ENCODE measurements at places on chromosomes 12 and 14.

DNA sequence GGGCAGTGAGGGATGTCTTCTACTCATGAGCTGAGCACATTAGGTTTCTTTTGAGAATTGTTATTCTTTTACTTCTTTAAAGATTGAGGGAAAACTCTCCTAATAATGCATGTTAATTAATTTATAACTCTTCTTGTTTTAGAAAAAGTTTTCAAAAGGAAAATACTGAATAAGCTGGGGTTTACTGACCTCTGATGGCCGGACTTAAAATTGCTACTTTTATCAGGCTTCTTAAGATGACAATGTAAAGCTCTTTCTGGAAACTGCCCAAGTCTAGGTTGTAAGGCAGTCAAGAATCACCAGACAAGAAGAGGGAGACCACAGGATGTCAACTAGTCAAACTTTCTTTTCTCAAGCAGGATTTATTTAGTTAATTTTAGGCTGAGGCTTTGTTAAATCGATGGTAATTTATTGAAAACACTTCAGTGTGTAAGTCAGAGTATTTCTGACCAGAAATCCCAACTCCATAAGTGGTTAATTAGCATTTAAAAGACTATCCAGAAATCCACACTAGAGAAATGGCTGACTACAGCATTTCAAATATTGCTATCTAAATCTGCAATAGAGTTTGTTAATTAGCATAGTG is 82.1 kb downstream of the AVPR1A start:
- peak; percentile 54 for DNase-seq

DNA sequence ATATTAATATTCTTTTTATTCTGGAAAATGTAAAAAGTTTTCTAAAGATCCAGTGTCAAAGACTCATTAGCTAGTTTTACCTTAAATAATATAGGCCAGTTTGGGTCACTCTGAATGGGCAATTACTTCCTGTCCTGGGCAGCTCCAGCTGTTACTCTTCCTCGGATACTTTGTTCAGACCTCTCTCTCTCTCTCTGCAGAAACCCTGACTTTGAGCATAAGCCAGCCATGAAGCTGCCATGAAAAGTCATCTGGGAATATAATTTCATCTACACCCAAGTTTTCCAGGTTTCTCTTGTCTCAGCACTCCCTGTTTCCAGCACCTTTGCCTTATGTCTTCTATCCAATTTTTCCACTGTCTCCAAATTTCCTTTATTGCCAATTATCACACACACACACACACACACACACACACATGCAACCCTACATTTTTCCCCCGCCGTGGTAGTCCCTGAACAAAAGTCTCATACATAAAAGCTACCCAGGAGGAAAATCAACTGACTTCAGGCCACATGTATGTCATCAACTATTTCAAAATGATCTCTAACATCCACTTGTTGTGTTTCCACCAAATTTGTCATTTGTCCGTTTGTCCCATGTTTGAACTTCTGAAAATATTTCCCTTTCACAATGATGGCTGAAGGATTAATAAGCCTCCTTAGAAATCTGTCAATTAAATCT is 318.1 kb downstream of the SSPN start:
- DNase-seq: no peak

GRCh38 chr14:30883508-30884294 is 9.3 kb downstream of the COCH start:
- DNase-seq: no peak

- no peak for DNase-seq
Observed at GRCh38 chr14:102077382-102077709, 9.5 kb downstream of the HSP90AA1 start.

DNA sequence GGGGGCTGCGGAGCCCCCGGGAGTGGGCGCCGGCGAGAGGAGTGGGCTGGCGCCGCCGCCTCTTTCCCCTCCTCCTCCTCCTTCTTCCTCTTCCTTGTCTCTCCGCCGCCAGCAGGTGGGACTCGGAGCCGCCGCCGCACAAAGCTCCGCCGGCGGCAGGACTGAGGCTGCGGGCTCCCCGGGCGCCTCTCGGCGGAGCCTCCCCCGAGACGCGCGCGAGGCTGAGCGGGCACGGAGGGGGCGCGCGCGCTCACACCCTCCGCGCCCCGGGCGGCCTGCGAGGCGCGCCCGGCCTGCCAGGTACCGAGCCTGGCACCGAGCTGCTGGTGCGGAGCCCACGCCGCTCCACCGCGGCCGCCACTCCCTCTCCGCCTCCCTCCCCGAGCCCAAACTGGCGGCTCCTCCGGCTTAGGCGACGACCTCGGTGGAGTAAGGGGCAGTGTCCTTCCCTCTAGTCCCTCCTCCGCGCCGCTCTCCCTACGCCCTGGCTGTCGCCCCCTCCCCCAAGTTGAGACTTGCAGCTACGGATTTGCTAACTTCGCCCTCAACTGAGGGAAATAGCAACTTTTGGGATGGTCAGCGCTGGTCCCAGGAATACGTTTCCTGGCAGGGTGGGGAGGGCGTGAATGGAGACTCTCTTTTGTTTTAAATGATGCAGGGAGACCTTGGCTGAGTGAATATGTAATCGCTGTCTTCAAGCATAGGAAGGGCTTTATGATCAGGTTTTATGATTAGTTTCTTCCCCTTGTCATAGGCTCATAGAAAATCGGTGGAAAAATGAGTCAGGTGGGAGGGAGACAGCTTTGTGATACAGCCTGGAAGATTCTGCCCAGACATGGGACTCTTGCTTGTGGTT is 199.5 kb upstream of the CAND1 start:
- peak; percentile 26 for DNase-seq

- DNase-seq: no peak
Observed at GRCh38 chr14:36227344-36227743, 50.8 kb upstream of the PTCSC3 start.

DNA sequence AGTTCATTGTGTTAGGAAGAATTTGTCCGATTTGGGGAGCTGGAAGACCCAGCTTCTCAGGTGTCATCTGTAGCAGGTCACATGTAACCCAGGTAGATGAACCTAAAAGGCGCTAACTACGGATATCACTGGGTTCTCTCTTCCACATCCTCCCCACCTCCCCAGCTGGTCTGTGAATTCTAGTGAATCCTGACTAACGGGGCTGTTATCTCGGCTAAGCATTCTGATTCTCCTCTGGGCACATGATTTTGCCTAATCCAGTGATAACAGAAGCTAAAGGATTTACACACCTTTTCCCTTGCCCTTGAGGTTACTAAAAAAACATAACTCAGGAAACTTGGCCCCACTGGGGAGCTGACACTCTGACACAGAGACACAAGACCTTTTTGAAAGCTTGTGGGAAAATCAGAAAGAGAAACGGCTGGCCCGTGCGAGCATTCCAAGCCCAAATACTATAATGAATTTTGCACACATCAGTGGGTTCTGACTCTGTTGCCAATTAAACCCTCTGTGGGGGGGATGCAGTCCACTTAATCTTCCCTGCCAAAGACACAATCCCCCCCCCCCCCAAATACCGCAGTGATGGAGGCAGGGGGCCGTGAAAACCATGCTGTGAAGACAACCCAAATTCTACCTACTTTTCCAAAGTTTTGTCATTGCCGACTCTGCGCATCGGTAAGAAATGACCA is 81.0 kb upstream of the FZD10 start:
- DNase-seq: no peak

DNA sequence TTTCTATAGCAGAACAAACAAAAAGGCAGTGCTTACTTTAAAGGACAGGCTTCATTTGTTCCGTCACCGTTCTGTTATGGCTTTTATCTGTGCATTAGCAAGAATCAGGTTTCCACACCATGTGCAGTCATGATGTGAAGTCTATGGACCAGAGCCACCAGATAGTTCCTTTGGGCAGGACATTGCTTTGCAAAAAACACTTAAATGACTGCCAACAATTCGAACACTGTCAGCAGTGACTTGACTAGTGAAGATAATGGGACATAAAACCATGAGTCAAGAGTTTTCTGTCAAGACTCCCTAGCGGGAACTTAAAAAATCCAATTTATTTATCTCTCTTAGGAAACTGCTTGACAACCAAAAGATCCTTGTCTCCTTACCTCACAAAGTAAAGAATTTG is 80.3 kb downstream of the NKX2-1 start:
- no peak for DNase-seq

DNA sequence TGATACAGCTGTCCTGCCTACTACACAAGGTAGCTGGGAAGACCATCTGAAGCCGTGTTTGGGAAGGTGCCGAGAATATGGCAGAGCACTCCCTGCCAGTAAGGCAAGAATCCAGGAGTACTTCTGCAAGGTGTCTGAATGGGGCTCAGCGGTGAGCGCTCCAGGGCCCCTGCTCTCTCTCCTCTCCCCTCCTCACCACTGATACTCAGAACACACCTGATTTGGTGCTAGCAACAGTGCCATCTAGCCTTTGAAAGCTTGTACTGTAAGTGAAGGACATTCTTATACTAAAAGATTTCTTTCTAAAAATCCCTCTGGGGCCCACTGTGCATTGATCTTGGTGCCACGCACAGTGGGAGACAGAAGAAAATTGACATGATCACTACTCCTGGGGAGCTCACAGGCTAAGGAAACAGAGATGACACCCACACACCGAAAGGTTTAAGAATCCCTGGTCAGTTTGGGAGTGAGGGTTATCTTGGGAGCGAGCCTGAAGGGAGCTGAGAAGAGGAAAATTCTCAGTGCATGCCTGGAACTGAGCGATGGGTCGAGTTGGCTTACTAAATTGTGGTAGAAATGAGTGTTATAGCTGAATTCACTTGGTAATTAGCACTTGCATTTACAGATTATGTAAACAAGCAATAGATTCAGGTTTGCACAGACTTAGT is 216.9 kb downstream of the NTF3 start:
- peak; percentile 33 for DNase-seq

All from hindlimb muscle (tissue), 1 donor.